ENCODE measurements at places on chromosomes 5 and 9.

GRCh38 chr5:159657771-159658170, 258.5 kb upstream of the ADRA1B start:
- DNase-seq, result peak; percentile 48

- no peak for DNase-seq
Measured at GRCh38 chr9:134971696-134972095, 54.0 kb upstream of the FCN1 start.

DNA sequence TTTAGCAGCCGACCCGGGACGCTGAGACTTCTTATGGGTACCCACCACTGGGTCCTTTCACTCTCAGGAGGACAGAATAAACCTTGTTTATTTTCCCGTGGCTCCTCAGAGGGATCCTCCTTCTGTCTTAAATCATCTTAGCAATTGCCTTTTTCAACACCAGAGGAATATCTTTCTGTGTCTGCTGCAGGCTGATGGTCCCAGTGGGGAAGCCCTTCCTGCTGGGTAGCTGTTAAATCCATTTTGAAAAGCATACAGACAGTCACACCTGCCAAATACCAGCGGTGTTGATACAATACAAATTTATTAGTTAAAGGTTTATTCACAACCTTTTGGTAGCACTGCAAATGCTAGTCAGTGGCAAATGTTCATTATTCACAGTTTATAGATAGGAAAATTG, 222.9 kb downstream of the AOPEP start:
- DNase-seq, result no peak

GRCh38 chr5:54692631-54693030, 175.1 kb downstream of the SNX18 start:
- DNase-seq, result no peak

DNA sequence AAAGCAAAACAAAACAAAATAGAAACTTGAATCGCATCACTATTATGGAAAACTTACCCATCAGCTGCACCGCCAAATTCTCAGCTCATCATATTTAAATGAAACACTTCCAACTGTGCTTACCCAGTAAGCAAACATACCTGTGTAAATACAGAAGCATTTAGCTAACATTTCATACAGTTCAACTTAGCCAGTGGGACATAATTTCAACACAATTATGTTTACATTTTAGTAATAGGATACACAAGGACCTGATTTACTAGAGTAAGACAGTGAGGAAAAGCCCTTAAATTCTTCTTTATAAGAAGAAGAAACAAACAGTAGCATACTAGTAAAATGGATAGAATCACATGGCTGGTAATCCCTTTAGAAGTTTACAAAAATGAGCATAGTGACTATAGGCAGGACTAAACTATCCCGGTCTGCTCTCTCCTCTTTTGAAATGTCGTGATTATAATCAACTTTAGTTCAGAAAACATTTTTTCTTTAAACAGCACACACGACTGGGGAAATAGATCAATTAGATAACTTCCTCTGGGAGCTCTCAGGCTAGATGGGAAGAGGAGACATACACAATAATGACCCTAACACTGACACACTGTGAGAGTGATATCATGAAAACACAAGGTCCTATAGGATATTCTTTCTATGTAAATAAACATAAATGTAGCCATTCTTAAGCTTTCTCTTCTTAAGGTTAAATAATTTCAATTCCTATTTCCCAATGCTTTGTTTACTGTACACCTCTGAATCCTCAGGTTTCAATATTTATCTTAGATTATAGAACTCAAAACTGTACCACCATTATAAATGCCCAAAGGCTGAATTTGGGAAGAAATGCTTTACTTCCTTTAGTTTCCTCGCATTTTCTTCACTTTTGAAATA, 15.9 kb upstream of the CDC20B start:
- DNase-seq, result no peak

DNA sequence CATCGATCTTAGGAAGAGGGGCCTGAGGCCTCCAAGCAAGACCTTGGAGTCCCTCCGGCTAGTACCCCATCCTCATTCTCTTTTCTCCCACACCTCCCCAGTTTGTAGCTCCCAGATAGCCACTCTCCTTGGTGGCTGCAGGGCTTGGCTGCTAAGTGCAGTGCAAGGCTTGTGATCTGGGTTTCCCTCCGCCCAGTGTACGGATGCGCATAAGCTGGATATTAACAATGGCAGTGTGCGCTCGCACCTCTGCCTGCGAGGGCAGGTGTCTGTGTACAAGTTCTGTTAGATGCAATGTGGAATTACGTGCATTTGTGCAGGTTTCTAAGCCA, 71.0 kb upstream of the TBCA start:
- DNase-seq, result no peak

- DNase-seq, result no peak
Measured at GRCh38 chr5:69368458-69369339, 621 bp downstream of the AK6 start.

DNA sequence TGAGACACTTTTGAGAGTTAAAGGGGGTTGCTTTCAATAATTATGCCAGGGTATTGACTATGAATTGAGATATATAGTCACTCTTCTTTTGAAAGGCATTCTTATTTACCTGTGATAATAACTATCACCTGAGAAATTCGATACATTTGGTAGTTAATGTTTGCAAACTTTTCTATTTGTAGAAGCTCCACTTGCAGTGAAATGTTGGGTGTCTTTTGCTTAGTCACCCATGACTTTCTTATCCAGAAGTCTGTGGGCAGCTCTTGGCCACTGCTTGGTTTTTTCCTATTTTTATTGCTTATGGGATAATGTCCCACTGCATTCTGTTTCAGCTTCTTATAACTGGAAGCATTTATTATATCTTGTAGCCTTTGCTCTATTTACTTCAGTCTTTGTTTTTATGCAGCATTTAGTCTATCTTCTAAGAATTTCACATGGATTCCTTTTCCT, 3.9 kb downstream of the MACIR start:
- DNase-seq, result no peak

DNA sequence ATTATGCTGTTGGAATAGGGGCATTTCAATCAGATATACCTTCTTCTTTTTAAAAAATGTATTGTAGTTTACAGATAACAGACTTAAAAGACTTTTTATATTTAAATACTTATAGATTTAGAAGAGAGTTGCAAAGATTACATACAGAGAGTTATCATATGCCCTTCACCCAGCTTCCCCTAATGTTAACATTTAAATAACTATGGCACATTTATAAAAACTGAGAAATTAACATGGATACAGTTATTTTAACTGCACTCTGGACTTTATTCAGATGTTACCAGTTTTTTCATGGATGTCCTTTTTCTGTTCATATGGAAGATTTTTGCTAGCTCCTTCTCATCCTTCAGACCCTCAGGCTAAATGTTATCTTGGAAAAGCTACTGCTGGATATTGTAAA, 123.2 kb downstream of the DOCK2 start:
- no peak for DNase-seq

DNA sequence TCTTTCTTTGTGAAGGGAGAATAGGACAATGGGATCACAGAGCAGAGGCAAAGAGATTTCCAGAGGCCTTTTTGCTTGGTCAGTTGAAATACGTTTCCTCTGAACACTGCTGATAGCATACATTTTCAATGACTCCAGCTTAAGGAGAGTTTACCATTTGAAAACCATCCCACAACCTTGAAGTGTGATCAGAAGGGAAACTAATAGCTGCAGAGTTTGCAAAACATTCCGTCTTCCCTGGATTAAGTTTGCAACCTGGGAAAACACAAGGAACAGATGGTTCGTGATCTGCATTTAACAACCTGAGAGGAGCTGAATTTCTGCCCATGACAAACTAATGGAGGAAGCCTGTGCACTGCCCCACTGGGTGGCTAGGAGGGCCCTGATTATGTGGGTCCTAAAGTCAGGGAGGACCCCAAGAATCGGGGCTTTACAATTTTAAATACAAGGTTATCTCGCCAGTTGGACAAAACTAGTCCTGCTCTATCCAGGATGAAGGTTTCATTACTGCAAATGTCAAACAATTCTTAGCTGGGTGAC, 35.6 kb downstream of the MTX3 start:
- no peak for DNase-seq

GRCh38 chr5:31097851-31098250, 95.6 kb upstream of the CDH6 start:
- no peak for DNase-seq

DNA sequence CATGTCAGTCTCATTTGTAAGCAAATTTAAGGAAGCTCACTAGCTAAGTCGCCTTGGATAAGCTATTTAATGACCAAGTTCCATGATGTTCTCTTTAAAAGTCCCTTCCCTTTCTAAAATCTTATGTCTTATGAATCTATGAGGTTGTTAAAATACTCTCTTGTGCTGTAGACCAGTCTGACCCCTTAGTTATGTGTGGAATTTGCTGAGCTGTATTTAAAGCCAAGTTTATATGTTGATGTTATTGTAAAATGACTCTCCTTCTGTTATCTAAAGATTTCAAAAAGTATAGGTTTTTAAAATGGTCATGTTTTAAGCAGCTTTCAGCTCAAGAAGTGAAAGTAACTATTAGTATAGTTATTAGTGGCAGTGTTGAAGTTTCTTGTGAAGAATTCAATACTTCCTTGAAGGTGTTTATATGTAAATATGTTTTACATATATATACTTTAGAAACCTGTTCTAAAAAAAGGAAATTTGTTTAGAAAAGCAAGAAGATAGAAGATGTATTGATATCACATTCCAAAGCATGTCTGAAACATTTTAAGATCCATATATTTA, 92.2 kb downstream of the CDC42SE2 start:
- no peak for DNase-seq

DNA sequence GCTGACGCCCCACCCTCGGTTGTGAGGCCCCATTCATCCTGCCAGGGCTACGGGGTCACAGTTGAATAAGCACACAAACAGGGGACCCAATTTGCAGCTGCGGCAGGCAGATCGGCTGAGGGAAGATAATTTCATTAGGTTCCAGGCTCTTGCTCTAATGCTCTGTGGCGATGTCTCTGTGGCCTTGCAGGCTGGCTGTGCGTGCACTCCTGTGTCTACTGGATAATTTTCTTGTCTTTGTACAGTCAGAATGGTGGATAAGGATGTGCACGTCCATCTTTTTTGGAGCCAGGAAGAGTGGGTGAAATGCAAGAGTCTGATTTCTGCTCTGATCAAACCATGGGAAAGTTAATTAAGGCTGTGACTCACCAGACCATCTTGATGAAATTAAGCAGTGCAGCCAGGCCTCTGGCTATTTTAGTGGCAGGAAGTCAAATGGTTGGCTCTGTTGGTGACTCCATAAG, 39.2 kb downstream of the NSG2 start:
- no peak for DNase-seq

- DNase-seq, result no peak
Measured at GRCh38 chr5:142465476-142465875, 140.7 kb upstream of the SPRY4 start.

GRCh38 chr9:79663300-79663699, 91.5 kb downstream of the TLE4 start:
- no peak for DNase-seq

GRCh38 chr5:96339862-96340261, 93.2 kb downstream of the PCSK1 start:
- no peak for DNase-seq

- DNase-seq, result no peak
Measured at GRCh38 chr9:130303613-130304055, 38.1 kb downstream of the HMCN2 start.

DNA sequence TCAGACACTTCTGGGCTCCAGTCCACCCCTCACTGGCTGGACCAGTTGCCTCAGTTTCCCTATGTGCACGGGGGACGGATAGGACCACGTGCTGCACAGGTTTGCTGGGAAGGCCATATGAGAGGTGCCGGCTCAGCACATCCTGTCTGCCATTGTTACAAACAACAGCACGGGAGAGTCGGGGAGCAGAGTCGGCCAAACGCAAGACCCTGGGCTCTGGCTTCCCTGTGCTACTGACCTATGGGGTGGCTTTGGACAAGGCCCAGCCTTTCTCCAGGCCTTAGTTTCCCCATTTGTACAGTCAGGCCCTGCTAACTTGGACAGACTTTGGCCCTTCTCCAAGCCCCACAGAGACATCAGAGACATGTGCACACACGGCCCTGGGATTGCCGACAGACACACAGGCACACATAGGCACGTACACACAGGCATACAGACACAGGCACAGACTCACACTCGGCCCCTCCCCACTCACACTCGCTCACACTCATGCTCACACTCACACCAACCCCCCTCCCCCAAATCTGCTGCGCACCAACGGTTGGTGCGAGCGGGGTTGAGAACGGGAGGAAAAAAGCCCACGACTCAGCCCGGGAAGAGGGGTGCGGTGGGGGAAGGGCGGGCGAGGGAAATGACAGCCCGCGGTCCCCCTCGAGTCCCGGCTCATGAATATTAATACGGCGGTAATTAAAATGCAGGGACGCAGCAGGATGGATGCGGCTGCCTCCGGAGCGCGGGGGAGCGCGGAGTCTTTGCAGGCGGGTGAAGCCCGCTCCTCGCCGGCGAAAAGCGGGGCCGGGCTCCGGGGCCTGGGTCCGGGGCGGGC, 133.0 kb downstream of the C9orf50 start:
- DNase-seq, result no peak

DNA sequence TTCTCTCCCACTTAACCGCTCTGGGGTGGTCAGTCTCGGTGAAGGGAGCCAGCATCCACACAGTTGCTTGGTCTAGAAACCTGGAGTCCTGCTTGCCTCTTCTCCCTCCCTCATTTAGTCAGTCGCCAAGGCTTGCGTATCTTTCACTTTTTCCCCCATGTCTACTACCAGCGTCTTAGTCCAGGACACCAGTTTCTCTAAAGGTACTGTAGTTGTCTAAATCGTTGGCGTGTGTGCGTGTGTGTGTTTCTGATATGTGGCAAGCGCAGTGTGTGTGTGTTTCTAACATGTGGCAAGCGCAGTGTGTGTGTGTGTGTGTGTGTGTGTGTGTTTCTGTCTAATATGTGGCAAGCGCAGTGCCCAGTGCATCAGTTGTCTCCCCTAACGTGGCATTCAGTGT, 641 bp downstream of the ATP6V1G1 start:
- no peak for DNase-seq

DNA sequence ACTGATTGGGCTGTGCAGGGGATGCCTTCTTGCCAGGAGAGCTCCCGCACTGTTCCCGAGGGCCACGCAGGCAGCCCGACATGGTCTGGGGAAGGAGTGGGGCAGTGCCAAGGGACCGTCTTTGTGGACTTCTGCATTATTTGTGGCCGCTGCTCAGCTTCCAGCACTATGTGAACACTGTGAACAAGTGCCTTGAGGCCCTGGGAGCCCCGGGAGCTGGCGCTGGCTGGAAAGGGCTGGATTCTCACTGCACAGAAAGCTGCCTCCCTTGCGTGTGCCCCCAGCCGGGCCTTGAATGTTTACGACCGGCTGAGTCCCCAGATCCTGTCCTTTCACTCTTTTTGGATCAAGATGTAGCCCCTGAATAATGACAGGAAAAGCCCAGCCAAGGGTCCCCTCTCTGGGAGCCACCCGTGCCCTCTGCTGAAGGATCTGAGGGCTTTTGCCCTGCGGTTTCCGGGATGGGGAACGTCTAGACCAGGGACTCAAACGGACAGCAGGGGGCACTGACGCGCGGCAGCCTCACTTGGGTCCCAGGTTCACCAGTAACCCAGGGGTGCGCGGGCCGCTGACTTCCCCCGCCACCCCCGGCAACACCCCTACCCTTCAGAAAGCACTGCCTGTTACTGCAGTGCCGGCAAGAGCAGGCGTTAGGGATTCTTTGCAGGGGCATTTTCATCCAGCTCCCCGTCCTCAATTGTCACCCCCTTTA, 98.9 kb upstream of the FCN2 start:
- no peak for DNase-seq

GRCh38 chr5:132458226-132458560, 32.4 kb downstream of the IRF1 start:
- no peak for DNase-seq
